ENCODE measurements at places on chromosomes 6 and 20.
A peak's percentile ranks its signal among the peaks of the same experiment; 100 is the strongest.

DNA sequence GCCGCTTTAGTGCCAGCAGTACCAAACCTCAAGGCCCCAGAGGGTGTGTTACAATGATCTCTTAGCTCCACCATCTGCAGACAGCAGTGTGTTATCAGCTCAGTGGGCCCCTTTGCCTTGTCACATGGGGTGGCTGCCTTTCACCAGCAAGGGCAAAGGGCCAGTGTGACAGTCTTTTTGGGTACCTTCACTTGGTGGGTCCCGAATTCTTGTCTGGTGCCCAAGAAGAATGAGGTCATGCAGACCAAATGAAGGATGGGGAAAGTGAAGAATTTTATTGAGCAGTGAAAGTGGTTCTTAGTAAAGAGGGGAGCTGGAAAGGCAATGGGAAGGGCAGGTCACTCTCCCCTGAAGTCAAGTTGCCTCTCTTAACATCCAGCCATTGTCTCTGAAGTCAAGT, 2.9 kb upstream of the SMIM28 start:
- no peak for DNase-seq

DNA sequence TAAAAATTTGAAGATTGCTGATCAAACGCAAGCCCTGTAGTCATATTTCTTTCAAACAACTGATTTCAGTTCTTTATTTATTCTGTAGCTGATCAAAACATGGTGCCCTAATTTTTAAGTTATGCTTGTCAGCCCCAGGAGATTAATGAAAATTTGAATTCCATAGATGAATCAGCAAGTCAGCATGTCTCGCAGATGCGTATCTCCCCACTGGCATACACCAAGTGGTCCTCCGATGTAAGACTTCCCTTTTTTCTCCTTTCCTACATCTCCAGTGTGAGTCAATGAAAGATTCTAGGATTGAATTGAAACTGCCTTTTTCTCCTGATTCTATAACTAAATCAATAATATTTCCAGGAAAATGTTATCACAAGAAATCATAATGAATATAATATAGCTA, 539.6 kb upstream of the NOX3 start:
- DNase-seq = no peak

- DNase-seq = no peak
Measured at GRCh38 chr20:36097337-36098151, 57.0 kb upstream of the EPB41L1 start.

DNA sequence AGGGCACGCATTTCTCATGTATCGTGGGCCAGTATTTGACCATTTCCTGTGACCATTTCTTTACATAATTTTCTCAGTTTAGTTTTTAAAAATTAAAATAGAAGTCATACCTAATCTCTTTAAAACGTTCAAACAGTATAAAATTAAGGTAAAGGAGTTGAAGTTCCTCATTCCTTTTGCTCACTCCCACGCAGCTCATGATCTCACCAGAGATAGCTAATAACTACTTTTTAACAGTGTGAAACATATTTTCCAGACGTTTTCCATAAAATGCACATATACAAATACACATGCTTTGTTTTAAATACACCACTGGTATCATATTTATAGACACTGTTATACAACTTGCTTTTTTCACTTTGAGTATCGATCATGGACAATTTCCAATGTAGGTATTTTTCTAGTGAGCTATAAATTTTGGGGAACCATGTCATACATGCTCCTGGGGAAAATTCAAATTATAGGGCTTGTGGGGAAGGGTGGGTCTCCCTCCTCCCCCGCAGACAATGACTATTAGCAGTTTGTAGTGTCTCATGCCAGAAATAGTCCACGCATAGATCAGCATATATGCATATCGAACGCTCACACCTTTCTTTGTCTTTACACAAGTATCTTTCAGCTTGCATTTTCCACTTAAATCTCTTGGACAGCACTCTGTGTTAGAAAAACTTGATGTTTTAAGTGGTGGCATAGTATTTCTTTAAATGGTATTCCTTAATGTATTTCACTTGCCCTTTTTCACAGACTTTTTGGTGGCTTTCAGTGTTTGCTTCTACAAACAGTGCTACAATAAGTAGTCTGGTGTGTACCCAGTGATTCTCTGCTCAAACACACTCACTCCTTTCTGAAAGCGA, 145.5 kb upstream of the ZNF217 start:
- DNase-seq = no peak

DNA sequence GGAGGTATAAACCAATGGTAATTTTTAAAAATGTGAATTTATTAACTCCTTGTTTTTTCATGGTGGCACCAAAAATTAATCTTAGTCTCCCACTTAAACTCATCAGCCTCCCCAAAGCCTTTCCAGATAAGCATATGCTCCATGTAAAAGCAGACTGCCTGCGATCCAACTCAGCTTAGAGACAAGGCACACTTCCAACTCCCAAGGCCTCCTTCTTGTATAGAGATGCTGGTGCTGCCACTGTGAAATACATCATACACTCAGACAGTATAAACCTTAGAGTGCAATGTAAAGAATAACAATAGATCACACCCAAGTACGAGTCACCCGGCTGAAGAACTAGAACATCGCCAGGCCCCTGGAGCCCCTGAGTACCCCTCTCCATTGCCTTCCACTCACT, 2.0 kb downstream of the ANKRD6 start:
- no peak for DNase-seq

- DNase-seq = no peak
Measured at GRCh38 chr6:81736428-81736827, 16.1 kb downstream of the TENT5A start.

GRCh38 chr20:48864738-48865318, 37.0 kb upstream of the PREX1 start:
- DNase-seq = no peak

- no peak for DNase-seq
Measured at GRCh38 chr20:25197183-25197869, 1.8 kb downstream of the ENTPD6 start.

GRCh38 chr6:111709615-111710398, 104.1 kb upstream of the TRAF3IP2 start:
- peak; percentile 26 for DNase-seq

GRCh38 chr20:49163696-49164095, 24.4 kb downstream of the STAU1 start:
- DNase-seq = no peak

DNA sequence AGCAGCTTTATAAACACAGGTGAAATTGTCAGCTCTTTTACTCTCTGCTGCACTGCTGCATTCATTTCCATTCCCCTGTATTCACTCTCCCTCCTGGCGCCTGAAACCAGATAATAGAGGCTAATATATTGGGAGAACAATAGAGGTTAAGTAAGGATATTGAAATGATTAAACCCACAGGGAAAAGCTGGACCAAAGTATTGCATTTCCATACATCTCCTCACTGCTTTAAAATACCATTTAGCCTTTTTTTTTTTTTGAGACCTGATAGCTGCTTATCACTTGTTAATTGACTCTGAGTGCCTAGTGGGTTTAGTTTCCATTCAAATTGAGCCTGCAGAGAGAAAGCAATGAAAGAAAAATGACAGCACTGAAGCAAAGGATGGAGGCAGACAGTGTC, 540.5 kb upstream of the IMPG1 start:
- DNase-seq = no peak

DNA sequence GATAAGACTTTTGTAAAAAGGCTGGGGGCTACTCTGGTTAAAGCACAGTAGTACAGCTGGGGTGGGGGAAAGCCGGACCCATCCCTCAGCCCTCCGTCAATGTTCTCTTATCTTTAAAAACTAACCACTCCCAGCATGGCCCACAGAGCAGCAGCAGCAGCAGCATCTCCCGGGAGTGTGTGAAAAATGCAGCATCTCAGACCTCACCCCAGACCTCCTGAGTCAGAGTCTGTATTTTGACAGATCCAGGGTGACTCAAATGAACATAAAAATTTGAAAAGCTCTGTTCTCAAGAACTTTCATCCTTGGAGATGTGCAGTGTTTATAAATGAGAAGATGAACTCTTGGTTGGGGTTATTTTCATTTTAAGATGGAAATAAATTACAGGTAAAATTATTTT, 277.7 kb upstream of the ECI2 start:
- no peak for DNase-seq

DNA sequence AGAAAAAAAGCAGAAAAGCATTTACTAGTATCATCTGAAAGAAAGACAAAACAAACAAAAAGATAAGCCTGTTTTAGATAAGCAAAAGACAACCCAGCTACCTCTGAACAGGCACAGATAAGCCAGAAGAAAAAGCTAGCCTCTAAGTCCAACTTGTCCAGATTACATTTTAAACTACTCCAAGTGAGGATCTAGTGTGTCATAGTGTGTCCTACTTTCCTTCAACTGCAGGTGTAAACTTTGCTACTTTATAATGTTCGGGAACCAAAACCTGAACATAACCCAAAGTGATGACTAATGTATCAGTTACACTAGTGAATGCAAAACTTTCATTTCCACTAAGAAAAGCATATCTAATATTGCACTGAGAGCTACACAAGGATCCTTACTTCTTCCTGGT, 19.5 kb downstream of the ADNP start:
- DNase-seq = no peak

DNA sequence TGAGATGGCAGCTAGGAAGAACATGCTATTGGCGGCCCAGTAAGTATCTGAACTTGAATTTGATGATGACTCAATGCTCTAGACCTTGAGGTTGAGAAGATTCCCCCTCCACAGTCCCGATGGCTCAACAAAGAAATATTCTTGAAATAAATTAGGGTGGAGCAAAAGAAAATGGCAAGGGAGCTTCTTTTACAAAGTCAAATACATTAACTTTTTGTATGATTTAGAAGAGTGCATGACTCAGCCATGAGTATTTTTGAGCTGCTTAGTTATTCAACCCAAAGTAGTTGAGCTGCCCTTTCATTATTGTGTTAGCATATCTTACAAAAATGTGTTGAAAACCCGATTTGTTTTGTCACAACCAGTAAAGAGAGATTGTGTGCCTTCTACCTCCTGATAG, 7.6 kb downstream of the TFAP2C start:
- no peak for DNase-seq

DNA sequence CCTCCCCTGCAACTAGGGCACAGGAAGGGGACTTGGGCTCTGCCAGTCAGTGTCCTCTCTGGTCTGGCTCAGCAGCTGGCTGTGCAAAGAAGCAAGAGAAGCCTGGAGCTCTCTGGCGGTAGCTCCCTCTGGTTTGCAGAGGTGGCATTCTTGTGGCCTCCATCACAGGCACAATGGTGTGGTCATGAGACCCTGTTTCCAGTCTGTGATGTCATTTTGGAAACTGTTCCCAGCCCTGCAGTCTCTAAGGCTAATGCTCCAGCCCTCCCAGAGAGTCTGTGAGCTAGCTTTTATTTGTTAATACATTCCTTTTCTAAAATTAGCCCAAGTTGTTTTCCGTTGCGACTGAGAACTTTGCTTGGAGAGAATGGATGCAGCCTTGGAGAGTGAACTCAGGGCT, 69.5 kb upstream of the FOXQ1 start:
- DNase-seq = no peak

- DNase-seq = no peak
Measured at GRCh38 chr20:33443006-33443511, 504 bp downstream of the SNTA1 start.

- no peak for DNase-seq
Measured at GRCh38 chr6:149900620-149901443, 2.9 kb upstream of the RAET1E start.

- no peak for DNase-seq
Measured at GRCh38 chr6:13395272-13396237, 67.2 kb upstream of the TBC1D7 start.

DNA sequence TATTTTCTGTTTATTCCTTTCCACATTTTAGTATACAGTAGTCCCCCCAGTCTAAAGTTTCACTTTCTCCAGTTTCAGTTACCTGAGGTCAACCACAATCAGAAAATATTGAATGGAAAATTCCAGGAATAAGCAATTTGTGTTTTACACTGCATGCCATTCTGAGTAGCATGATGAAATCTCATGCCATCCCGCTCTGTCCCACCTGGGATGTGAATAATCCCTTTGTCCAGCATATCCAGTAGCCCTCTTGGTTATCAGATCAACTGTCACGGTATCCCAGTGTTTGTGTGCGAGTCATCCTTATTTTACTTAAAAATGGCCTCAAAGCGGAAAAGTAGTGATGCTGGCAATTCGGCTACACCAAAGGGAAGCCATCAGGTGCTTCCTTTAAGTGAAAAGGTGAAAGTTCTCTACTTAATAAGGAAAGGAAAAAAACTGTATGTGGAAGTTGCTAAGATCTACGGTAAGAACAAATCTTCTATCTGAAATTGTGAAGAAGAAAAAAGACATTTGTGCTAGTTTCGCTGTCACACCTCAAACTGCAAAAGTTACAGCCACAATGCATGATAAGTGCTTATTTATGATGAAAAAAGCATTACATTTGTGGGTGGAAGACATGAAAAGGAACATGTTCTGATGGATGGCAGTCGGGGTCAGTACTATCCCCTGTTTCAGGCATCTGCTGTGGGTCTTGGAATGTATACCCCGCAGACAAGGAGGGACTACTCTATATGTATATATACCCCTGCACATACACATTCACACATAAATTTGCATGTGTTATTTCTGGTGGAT, 11.3 kb downstream of the NOX3 start:
- no peak for DNase-seq

DNA sequence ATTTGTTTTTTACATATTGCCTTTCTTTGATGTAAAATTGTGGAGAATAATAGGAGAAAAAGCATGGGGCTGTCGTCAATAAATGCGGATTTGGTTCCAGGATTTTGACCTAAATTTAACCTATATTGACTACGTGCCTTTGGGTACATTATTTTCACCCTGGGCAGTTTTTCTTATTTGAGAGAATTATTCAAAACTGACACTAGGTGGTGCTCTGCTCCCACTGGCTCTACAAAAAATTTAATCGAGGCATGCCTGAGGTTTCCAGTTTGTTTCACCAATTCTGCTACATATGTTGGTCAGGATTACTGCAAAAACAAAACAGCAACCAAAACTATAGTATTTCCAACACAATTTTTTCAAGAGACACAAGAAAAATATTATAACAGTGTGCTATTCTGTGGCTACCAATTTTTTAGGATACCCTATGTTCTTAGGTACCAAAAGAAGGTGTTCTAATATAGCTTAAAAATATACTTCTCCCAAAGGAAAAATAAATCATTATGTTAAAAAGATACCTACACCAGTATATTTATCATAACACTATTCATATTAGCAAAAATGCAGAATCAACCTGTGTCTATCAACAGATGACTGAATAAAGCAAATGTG, 48.6 kb upstream of the FABP7 start:
- DNase-seq = no peak

- DNase-seq = no peak
Measured at GRCh38 chr20:3654326-3655130, 8.7 kb downstream of the GFRA4 start.

DNA sequence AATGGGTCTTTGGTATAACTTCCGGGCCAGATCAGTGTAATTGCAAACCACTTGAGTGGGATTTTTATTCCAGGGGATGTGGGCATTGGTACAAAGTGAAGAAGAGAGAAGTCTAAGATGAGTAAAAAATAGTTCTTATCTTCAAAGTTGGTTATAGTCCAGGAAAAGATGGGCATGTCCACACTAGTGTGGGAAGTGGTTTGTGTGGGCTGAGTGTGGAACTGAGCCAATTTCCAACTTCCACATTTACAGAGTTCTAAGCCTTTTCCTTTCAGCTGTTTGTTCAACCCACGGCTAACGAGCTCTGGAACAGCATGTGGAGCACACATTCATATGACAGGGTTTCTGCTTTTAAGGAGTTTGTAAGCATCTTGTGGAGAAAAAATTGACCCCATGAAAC, 72.3 kb upstream of the IFNGR1 start:
- DNase-seq = no peak

Data from stimulated activated CD8-positive, alpha-beta memory T cell treated with anti-CD3 and anti-CD28 coated beads, Interleukin-4, amount 100 ng/mL, for 1 hour (primary cell).